ENCODE measurements at places on chromosomes 2 and 18. TPM values are rescaled to one million over a fixed set of nuclear protein-coding genes. Genes with fewer than 3 reads are reported as not detected.
A peak's percentile ranks its signal among the peaks of the same experiment; 100 is the strongest.

DNA sequence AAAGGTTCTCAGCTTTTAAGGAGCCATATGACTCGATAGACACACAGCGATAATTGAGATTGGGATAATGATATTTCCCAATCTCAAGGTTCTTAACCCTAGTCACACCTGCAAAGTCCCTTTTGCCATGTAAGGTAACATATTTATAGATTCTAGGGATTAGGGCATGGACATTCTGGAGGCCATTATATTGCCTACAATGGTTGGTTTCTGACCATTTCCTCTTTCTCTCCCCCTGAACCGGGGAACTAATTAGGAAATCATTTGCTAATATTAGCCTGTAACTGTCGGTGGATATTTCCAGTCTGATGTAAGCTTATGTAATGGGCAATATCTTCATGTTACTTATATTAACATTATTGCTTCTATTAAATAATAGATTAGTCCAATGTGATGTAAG is 40.8 kb upstream of the ARHGAP15 start:
- DNase-seq: no peak

DNA sequence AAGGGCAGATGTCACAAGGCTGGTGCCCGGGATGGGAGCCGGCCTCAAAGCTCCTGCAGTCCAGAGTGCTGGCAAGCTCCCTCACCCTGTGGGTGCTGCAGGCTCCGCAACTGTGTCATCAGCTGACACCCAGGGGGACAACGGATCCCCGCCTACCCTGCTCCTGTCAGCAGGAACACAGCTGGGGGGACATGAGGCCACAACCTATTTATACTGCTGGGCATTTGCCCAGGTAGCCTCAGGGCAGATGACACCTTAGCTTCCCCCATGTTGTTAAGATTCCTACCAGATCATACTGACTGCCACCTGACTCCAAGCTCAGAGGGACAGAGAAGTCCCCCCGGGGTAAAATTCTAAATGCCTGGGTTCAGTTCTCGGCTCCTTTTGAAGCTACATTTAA is 1.2 kb downstream of the ANKRD23 start:
- DNase-seq: no peak

The SLC4A5 gene
- total RNA-seq: 0.41 TPM

GRCh38 chr2:30481323-30481800 is 34.3 kb downstream of the LCLAT1 start:
- peak; percentile 24 for DNase-seq

GRCh38 chr2:23460993-23461392 is 76.0 kb downstream of the KLHL29 start:
- DNase-seq: no peak

- no peak for DNase-seq
These were observed 49.9 kb upstream of the SERPINB2 start for GRCh38 chr18:63837590-63837989.

GRCh38 chr2:70895998-70896764 is 39.5 kb upstream of the ATP6V1B1 start:
- DNase-seq: no peak

The MOGAT1 gene
- total RNA-seq: not detected

The PGAP1 gene
- 22.8 TPM for total RNA-seq

DNA sequence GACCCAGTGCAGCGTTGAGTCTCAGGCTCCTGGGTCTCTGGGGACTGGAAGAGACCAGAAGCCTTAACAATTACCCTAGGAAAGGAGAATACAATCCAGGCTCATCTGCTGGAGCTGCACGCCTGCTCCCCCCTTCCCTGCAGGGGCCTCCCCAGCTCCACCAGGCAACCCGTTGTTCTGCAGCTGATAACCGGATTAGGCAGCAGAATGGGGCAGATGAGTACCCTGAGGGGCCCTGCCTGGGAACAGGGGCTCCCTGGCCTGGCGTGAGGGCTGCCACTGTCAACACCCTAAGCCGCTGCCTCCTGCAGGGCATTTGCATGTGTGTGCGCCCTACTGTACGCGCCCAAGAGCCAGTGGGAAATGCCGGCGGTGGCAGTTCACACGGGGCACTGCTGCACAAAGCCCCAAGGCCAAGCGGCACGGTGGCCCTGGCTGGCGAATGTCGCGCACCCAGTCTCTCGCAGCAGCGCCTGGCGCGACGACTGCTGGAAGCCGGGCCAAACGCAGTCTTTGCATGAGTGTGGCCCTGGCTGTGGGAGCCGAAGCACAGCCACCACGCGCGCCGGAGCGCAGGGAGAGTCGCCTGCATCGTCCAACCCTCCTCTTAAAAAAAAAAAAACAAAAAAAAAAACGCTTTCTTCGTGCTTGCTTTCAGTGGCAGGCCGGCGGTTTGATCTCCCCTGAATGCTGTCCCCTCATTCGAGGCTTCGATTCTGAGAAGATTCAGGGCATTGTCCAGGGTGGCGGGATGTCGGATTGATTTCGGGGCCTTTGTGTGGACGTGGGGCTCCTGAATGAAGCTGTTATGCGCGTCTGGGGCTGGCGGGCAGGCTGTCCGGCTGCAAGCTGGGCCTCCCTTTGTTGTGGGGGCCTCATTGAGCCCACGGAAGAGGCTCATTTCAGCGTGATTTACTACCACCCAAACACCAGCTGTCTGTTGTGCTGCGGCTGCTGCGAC is 63.8 kb downstream of the SETBP1 start:
- DNase-seq: no peak

DNA sequence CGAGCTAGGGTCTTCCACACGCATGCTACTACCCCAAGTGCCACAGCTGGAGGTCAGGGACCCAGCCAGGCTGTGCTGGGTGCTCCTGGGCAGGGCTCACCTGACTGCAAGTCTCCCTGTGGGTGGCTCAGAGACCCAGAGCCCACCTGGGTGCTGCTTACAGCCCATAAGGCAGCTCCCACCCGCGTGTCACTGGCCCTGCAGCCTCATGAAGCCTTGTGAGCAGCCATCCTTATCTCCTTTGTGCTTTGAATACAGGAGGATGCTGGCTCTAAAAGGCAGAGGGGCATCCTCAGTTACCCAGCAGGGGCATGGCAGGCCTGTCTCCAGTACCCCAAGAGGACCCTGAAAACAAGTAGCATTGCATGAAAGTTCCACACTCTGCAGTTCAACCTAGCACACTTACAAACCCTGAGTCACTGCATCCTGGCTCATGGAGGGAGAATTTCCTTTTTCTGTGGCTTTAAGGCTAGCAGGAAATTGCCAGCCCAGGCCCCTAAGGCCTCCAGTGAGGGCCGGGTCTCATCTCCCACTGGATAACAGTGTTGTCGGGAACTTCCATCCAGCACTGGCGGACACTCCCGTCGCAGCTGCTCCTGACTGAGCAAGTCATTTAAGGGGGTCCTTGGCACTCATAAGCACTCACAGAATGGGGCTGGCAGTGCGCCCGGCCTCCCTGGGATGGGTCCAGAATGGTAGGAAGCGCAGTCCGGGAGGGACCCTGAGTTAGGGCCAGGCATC is 137.1 kb downstream of the RPIA start:
- no peak for DNase-seq

DNA sequence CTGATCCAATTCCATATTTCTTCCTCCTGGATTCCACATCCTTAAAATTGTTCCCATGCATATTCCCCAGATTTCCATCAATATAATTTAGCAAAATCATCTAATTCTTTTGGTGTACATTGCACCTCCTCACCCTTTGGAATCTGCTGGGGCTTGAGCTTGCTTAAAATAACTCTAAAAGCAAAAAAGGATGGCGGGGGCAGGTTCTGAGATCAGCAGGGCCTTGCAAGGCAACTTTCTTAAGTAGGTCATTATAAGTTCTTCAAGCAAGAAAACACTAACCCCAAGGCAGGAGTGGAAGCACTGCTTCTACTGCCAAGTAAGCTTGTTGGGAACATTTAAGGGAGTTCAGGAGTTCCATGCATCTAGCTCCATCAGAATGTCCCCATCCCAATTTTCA is 254.3 kb upstream of the CCDC68 start:
- DNase-seq: no peak

DNA sequence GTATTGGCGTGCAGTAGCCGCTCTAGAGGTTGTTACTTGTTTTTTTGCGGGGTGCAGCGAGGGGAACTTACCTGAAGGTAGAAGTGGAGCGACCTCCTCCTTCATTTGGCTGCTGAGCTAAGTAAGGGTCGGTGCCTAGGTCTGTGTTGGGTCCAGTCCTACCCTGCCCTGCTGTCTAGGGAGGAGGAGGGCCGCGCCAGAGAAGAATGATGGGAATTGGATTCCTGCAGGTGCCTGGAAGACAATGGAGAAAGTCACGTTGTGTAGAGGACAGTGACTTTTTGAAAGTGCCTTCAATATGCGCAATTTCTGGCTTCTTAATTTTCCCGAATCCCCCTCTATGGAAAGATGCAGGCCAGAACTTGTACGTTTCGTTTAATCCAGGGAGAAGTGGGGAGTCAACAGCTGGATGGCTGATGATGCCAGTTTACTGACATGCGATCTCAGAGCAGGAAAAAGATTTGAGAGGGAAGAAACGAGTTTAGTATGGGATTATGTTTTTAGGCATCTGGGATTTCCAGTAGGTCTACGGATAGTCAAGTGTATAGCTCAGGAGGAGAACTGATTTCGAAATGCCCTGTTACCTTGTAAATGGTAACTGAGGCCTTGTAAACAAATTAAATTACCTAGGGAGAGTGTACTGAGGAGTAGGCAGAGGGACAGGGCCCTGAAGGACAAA is 653 bp downstream of the MRPS9 start:
- DNase-seq: no peak

DNA sequence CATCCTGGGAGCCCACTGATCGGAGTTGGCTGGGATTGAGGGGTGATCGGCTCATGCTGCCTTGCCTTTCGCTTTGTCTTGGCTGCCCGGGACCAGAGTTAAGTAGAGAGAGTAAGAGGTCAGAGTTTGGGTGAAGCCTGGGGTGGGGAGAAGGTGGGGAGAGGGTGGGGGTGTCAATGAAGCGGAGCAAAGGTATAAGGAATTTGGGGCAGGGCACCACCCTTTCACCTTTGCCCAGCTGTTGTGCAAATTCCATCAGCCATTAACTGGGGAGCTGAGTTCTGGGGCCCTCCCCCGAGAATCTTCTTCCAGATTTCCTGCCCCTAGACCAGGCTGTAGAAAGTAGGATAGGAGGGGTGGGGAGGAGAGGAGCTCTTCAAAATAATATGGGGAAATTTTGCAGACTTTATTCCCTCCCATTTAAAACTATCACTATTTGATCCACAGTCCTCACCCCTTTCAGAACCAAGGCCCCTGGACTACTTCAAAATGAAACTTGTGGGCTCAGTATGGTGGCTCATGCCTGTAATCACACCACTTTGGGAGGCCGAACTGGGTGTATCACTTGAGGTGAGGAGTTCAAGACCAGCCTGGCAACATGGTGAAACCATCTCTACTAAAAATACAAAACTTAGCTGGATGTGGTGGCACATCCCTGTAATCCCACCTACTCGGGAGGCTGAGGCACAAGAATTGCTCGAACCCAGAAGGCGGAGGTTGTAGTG is at the start of gene SLC23A3:
Gene SLC23A3, minus strand, starts transcription at position 100 of the 725 bp plus-strand sequence. Its CDS starts 45 bp downstream, at position 55.
- DNase-seq: no peak

DNA sequence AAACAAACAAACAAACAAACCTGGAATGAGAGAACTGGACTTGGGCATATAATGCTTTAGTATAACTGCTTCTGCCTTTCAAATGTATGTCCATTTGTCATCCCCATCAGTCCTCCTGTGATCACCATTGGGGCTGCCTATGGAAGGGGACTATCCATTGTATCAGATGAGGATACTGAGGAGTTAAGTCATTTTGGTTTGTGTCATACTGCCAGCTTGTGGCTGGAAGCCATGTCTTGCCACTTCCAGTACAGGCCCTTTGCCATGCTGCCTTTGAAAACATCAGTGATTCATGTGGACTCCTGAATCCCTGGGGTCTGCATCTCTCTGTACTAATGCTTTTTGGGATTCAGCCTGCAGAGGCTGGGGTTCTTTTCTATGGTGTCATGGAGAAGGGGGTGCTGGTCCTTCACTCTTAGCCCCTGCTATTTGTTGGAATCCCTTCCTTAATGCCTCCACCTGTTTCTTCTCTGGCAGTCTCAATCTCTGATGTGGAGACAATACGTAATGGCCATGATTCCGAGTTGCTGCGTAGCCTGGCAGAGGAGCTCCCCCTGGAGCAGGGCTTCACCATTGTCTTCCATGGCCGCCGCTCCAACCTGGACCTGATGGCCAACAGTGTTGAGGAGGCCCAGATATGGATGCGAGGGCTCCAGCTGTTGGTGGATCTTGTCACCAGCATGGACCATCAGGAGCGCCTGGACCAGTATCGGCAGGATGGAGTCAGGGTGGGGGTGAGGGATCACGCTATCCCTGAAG is 10.6 kb downstream of the PLCD4 start:
- no peak for DNase-seq

DNA sequence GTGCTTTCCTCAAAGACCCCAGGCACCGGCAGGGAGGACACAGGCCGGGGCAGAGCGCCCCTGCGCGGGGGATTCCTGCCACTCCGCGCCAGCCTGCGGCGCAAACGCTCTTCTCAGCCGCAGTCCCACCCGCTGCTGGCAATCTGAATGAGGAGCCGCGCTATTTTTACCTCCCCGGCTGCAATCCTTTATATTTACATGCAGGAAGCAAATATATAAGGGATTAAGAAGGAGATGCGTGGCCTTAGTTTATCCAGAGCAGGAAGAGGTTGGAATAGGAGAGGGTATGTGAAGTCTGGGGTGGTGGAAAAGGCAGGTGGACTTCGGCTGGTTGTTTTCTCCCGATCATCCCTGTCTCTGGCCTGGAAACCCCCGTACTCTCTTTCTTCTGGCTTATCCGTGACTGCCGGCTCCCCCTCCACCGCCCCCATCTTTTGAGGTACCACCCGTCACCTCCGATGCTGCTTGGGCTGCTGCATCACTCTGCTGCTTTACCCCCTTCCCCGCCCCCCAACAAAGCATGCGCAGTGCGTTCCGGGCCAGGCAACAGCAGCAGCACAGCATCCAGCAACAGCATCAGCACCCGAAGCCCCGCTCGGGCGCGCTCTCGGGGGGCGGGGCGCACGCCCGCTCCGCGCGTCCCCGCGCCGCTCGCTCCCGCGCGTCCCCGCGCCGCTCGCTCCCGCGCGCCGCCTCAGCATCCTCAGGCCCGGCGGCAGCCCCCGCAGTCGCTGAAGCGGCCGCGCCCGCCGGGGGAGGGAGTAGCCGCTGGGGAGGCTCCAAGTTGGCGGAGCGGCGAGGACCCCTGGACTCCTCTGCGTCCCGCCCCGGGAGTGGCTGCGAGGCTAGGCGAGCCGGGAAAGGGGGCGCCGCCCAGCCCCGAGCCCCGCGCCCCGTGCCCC is at the start of gene ADAM23:
Gene ADAM23, plus strand, starts transcription at position 700 of the 902 bp plus-strand sequence. CDS start 335 bp downstream, outside the sequence.
- peak; percentile 32 for DNase-seq

DNA sequence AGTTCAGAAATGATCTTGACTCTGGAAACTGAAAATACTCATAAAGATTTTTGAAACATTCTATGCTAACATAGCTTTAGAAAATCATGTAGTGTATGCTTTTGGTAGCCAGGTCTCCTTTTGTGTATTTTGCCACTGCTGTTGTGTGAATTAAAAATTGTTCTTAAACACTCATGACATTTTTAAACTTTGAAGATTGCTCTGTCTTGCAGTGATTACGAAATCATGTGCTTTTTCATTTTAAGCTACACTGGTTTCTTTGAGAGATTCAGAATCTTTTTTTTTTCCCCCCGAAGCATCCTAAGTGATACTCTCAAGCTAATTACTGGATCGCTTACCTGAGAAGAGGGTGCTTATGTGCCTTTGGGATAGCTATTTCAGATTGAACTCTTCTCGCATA is 60.0 kb downstream of the ANKRD12 start:
- DNase-seq: no peak

The KRTCAP3 gene
- 1.9 TPM for total RNA-seq

The SPDYA gene
- 1.3 TPM for total RNA-seq

- no peak for DNase-seq
These were observed 8.9 kb downstream of the GAREM1 start for GRCh38 chr18:32461709-32462272.

The ANKRD62 gene
- not detected for total RNA-seq

Measured in astrocyte (in vitro differentiated cells and primary cell).